ENCODE measurements at places on chromosomes 5 and 9.

DNA sequence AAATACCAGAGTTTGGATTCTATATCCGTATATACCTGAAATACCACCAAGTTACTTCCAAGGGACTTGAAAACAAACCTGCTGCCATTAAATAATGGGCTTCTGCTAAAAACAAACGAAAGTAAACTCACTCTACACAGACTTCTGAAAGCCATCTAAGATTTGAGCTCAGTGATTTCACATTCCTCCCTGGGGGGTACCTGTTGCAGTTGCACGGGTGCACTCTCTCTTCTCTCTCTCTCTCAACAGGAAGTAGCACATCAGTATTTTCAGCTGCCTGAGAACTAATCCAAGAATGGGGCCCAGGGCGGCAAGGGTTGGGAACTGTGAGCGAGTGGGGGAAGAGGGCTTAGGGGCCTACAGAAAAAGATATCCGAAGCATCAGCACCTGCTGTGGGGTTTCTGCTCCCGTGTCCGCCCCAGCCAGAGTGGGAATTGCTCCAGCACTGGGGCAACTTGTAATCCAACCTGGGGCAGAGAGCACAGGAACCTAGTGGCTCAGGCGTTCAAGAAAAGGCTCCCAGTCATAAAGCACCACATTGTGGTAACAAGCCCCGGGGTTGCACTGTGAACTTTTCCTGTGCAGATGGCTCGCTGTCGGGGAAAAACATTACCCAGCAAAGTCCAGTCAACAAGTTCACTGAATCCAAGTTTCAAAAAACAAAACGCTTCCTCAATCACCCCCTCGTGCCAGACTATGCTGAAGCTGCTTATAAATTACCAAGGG is 99.8 kb downstream of the EFNA5 start:
- DNase-seq = no peak

DNA sequence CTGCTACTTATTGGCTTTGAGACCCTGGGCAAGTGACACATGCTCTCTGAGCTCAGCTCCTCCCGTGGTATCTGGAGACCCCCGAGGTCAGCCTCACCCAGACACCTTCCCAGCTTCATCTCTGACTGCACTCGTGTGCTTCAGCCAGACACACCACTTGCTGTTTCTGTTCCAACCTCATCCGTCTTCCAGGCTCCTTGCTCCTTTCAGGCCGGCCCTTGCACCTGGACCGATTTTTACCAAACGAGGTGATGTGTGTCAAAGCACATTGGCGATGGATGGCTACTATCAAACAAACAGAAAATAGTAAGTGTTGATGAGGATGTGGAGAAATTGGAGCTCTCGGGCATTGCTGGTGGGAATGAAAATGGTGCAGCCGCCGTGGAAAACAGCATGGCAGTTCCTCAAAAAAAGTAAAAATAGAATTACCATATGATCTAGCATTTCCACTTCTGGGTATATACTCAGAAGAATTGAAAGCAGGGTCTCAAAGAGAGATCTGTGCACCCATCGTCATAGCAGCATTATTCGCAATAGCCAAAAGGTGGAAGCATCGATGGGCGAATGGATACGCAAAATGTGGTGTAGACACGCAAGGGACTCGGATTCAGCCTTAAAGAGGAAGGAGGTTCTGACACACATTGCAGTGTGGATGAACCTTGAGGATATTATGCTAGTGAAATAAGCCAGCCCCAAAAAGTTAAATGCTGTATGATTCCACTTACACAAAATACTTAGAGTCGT is 96.1 kb upstream of the IER5L start:
- DNase-seq = no peak

GRCh38 chr5:135392256-135392655 is 6.8 kb downstream of the MACROH2A1 start:
- no peak for DNase-seq

GRCh38 chr5:107554776-107555424 is 115.8 kb downstream of the EFNA5 start:
- no peak for DNase-seq

DNA sequence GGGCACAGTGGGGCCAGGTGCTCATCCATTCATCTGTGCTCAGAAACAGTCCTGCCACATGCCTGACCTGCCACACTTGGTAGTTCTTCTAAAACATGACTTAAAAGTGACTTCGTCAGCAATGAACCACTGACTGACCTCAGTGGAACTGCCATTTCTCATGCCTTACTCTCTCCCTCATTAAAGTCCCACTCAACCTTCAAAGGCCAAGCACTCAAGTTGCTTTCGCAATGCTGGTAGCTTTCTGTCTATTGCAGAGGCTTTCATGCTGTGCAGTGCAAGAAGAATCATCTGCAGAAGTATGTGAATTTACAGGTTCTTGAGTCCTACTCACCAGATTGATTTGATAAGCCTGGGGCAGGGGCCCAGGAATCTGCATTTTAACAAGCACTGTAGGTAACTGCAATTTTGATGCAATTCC is 23.9 kb downstream of the B4GALT1 start:
- no peak for DNase-seq

Measured in Right ventricle myocardium inferior (tissue), 1 donor.